ENCODE measurements at places on chromosomes 1 and 21. TPM values are rescaled to one million over a fixed set of nuclear protein-coding genes. Genes with fewer than 3 reads are reported as not detected.

DNA sequence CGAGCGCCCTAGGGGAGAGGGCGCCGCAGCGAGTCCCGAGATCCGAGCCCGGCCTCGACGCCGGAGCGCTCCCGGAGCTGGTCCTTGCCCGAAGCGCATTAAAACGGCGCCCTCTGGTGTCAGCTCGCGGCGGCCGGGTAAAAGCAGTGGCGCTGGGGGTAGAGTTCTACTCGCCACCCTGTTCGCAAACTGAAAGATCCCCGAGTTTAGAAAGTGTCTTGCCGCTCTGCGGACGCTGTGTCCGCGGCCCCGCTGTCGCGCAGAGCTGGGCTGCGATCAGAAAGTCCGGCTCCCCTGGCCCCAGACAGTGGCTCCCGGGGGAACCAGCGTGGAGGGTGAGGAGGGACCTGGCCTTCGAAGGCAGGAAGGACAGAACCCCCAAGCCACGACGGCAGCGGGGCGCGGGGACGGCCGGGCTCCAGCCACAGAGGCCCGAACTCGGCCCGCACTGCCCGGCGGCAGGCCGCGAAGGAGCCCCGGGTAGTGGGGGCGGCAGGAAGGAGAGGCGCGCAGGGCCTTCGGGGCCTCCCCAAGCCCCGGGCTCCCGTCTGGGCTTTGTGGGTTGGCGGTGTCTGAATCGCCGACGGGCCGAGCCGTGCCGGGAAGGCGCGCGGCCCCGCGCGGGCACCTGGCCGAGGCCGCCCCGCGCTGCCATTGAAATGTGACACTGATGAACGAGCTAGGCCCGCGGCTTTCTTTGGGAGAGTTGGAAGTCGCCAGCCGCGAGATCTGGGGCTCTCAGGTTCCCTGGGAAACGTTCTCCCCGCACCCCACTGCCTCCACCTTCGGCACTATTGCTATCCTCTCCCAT is 39.1 kb upstream of the NFIA start:
- peak; percentile 71 for DNase-seq

GRCh38 chr1:241591317-241591716 is 48.9 kb downstream of the CHML start:
- no peak for DNase-seq

GRCh38 chr1:89331890-89332289 is 32.0 kb upstream of the GBP6 start:
- DNase-seq, result no peak

DNA sequence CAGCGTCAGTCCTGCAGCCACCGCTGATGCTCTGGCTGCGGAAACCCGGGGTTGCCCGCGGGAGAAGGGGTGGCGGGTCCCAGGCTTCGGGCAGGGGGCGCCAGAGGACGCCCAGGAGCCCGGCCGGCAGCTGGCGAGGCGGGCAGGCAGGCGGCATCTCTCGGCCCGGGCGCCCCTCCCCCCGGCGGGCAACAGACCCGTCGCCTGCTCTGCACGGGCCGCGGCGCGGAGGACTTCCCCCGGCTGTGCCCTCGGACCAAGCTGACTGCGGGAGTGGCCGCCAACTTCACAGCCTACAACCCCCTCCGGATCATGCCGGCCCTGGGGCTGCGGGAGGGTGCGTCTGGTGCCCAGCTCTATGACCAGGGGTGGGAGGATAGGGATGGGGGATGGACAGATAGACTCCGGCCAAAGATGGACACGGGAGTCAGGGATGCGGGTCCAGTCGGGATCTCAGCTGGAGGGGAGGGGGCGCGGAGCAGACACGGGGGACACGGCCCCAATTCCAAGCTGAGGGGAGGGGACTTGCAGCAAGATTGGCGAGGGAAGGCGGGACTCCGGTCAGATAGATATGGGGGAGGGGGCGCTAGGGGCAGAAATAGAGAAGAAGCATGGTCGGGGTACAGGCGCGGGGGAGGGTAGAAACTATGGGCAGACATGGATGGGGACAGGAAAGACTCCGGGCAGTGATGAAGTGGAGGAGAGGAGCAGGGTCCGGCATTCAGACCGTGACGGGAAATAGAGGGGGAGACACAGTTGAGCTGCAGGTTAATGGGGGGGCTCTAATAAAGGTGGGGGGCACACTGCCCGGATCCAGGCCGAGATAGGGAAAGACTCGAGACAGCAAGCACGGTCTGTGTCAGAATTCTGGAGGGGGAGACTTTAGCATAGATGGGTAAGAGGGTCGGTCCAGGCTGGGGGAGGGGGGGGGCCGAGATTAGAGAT is 1.1 kb downstream of the ADGRB2 start:
- DNase-seq, result peak; percentile 85

DNA sequence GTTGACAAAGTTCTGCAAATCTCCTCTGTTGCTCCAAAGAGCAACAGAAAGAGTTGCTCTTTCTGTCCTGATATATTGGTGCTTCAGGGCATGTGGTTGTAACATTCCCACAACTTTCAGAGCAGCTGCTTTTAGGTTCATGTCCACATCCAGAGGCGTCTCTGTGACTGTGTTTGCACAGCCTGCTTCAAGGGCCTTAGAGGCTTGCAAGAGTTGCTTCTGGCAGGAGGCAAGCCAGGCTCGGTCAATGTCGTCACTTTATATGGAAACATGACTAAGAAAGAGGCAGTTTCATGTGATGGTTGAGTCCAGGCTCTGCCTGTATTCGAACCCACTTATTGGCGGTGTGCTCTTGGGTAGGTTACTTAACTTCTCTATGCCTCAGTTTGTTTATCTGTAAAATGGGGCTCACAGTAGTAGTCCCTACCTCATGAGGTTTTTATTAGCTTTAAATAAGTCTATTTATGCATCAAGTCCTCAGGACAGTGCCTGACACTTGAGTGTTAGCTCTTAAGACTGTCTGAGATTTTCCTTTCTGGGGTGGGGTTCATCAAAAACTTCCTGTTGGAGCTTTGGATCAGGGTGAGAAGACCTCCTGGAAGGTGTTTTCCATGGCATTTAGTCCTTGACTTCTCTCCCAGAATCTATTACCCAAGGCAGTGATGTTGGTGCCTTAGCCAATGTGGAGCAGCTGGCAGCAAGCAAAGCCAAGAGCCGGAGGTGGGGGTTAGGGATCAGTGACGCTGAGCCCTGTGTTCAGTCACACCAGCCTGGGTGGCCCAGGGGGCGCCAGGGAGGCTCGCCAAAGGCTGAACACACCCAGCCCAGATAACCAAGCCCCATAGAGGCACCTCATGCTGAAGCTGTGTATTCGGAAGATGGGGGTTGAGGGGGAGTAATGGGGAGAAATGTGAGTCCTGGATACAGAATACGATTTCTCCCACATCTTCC is 18.9 kb downstream of the LHX4 start:
- no peak for DNase-seq

The PALMD gene
- total RNA-seq, result 0.32 TPM

The KRTAP19-3 gene
- total RNA-seq, result not detected

Measured in mesothelial cell of epicardium (in vitro differentiated cells).